Right ventricle myocardium inferior (tissue), 1 donor: ENCODE measurements at places on chromosomes 12 and 14.

DNA sequence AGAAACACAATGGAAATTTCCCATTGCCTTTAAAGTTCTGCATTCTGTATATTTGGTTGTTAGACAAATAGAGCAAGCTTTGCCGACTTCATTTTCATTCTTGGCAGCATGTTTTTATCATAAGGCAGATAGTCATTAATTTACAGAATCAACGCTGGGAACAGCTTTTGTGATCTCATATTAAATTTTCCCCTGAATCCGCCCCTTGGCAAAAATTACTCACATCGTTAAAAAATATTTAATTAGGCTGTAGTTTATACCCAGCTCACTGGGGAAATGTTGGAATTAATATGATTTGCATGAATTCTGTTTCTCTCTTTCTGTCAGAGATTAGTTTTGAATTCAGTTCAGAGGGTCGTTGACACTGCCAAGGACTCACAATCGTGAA lies 297.6 kb downstream of the EGLN3 start:
- DNase-seq = no peak

- no peak for DNase-seq
Observed at GRCh38 chr14:105850853-105851581, 324.6 kb downstream of the TMEM121 start.

- no peak for DNase-seq
Observed at GRCh38 chr14:87615047-87615446, 377.9 kb downstream of the GALC start.

- DNase-seq = no peak
Observed at GRCh38 chr12:78802593-78802992, 62.0 kb upstream of the SYT1 start.

- DNase-seq = no peak
Observed at GRCh38 chr12:109173443-109174240, 57.3 kb downstream of the ACACB start.

DNA sequence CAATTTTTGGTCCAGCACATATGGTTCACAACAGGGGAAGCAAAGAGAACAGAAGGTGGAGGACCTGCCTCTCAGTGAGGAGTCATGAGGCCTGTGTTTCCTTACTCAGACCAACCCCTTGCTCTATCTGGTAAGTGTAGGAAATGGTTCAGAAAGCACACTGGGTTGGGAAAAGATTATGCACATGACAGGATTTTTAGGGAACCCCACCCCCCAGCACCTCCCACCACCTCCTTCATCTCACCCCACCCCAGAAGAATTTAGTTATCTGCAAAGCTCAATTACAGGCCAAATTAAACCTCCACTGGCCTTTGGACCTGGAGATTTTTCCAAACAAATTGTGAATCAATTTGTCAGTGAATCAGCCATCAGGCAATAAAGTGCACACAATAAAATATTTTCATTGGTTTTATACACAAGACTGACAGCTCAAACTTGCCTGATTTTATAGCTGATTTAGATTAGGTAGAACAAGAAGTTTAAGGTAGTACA lies 132.8 kb downstream of the DACT1 start:
- DNase-seq = no peak

DNA sequence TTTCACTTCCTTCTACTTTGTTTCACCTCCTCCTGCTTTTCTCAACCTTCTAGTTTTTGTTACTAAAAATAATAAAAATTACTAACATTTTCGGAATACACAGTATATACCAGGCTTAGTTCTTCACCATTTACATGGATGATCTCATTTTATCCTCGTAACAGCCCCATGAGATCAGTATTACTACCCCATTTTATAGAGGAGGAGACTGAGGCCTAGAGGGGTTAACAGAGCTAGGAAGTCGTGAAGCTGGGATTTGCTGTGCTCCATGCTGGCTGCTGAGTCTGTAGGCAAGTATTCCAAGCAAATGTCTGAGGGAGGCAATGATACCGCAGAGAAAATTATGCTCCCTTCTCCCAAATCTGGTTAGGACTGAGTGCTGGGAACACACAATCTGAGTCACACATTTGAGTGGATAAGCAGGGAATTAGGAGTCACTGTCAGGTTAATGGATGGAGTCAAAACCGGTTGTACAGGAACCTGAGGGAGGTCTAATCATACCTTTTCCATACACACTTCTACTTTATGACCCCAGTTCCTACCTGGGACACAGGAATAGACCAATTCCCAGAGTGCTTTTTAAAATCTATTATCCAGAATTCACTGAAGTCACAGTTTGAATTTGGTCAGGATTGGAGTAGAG lies 51.1 kb downstream of the ZFYVE26 start:
- DNase-seq = no peak

DNA sequence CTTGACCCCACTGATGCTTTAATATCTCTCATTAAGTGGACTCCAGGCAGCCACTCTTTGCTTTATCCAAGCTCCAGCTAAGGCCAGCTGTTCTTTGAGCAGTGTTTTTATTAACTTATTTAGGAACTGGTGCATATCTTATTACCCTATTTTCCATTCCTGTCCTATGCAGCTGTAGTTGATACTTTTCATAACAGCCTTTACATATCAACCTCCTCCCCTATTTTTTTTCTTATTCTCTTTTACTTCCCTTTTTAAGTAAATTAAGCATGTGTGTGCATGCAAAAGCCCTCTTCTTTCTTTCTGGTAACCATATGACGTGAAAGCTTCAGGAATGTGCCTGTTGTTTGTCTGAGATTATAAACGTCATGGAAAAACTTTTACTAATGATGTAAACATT lies 121.2 kb downstream of the PTPRQ start:
- DNase-seq = no peak

GRCh38 chr12:122031342-122032216 lies 9.9 kb downstream of the BCL7A start:
- DNase-seq = no peak

GRCh38 chr12:25394025-25394424 lies 143.3 kb upstream of the KRAS start:
- DNase-seq = no peak

- DNase-seq = no peak
Observed at GRCh38 chr12:12714276-12715021, 2.7 kb upstream of the CDKN1B start.
